Pancreas (tissue), 10 donors: ENCODE measurements at places on chromosomes 11 and 22.

- DNase-seq = no peak
Observed at GRCh38 chr11:31797190-31798056, 13.7 kb downstream of the PAX6 start.

DNA sequence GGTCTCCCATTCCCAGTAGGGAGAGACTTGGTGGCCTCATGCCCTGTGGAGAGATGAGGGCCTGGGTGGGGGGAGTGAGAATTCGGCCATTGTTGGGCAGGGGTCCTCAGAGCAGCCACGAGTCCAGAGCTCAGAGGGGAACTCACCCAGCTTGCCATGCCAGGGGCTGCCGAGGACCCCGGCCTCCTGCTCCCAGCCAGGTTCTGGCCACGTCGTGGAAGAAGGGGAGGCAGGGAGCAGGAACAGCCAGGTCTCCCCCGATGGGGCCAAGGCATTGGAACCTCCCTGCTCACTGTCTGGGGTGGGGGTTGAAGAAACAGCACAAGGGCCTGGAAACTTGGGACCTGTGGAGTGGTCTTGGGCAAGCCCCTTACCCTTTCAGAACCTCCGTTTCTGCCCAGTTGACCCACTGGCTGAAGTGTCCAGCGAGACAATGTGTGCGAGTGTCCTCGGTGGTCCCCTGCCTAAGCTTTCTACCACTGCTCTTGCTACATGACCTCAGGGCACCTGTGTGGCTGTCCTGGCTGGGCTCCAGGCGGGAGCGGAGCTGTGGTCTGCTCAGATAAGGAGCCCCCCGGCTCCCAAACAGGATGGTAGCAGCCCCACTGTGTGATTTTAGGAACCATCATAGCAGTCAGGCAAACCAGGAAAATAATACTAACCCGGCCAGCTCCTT, 74.7 kb upstream of the WNT11 start:
- DNase-seq = no peak

GRCh38 chr11:104531075-104531474, 367.1 kb upstream of the PDGFD start:
- no peak for DNase-seq

GRCh38 chr11:1419811-1420210, 30.1 kb downstream of the BRSK2 start:
- no peak for DNase-seq

DNA sequence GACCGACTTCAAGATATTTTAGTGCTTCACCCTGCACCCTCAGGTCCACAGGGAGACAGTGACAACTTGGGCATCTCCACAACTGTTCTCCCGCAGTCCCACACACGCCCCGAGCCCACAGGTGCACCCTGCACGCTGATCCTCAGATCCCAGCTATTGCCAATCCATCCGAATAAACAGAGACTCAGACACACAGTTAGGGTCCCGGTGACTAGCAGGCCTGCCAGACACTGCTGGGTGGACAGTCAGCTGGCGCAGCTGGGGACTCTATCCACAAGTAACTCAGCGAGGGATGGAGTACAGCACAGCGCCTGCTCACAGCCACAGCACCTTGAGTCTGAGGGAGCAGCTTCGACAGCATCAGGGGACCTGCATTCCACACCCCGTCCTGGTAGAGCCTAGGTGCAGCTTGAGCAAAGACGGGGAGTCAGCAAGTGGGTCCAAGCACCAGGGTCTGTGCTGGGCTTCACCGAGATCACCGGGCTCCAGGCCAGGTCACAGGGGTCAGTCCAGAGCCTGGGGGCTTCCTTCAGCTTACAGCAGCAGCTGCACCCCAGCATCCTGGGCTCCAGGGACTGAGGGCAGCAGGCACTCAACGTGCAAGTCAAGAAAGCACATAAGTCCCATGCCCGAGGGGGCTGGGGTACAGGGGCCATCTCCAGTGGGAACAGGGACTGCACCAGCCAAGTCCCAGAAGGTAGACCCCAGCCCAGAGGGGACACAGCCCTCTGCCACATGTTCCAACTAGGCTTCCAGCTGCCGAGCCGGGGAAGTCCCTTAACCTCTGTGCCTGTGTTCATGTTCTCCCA, 7.6 kb downstream of the RPL3 start:
- peak; percentile 43 for DNase-seq

DNA sequence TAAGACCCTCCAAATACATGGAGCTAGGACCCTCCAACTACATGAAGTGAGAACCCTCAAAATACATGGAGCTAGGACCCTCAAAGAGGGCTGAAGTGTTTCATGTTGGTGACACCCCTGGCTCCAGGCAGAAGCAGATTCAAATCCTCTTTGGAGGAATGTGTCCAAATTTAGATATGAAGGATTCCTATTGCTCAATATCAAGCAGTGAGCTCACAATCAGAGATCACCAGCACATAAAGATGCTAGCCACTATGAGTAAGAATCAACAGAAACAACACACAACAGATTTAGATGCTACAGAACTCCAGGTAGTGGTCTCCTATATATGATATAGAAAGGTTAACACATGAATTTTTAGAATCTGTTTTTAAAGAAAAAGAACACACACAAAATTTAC, 11.2 kb upstream of the RAB3IL1 start:
- no peak for DNase-seq

DNA sequence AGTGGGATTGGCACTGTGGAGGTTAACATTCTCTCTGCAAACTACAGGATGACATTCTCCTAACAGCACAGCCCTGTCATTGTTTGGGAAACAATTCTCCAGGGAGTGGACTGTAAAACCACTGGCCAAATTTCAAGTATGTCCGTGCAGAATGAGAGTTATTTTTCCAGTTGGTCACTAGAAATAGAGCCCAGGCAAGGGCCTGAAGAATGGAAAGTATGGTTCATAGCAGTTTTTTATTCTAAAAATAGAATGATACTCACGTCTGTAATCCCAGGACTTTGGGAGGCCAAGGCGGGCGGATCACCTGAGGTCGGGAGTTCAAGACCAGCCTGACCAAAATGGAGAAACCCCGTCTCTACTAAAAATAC, 39.0 kb upstream of the CD44 start:
- DNase-seq = no peak

DNA sequence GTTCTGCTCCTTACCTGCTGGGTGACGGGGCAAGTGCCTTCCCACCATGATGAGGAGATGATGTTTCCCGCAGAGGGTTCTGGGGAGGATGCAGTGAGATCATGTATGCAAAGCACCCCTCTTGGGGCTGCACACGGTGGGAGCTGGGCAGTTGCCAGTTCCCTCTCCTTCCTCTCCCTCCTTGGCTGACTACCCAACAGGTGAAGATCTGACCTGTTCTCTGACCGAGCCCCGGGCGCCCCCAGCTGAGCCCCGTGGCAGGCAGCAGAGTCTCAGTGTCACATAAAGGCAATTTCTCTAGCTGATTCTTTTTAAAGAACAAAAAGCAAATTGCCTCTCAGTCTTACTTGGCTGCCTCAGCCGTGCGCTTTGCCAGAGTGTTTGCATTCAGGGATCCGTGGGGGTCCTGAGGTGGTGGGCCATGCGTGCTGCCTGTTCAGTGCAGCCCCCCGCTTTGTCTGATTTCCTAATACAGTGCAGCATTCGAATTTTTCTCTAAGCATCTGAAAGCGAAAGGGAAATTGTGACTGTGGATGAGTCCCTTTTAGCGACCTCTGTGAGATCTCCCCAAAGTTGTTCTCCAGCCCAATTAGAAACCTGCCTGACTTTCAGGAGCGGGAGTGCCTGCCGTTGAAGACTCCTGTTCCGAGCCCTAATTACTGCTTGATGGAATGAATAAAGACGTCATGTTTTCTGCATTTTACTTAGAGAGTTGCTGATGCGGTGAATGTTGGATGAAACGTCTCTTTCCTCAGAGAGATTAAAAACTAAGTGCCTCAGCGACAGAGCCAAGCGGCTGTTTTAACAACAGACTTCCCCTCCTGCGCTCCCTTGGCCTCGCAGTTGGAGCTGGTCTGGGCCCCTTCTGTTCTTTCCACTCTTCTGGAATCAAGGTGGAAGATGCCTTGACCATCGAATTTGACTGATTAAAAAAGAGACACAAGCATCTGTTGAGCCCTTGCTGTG, 86.0 kb downstream of the GRIK4 start:
- no peak for DNase-seq

DNA sequence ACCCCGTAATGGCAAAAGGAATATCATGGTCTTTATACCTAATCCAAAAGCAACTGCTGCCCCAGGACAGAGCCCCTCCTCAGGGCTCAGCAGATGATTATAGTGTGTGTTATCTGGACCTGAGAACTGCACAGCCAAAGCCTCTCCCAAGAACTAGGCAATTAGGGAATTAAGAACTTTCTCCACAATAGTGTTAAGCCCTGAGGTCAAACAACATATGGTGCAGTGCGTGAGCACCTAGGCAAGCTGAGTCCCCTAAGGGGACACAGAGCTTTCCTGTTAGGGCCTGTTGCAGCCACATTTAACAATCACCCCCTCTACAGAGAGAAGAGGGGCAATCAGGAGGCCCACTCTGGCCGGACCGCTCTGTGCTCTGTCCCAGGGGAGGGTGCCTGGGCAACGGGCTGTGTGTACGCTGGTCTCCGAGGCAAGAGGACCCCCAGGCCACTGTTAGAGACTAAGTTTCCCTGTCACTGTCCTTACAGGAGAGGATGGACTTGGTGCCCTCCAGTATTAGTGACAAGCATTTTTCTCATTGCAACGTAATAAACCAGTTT, 1.4 kb upstream of the KCNJ5 start:
- no peak for DNase-seq
